Uterus (tissue), 4 donors: ENCODE measurements at places on chromosomes 12 and 14. TPM values are rescaled to one million over a fixed set of nuclear protein-coding genes. Genes with fewer than 3 reads are reported as not detected.

Gene PTHLH
- not detected for total RNA-seq

GRCh38 chr14:95833429-95833828 lies 43.2 kb upstream of the TUNAR start:
- no peaks in the 10 kb centered on the region for H3K36me3 ChIP-seq
- H3K4me1 ChIP-seq = no peaks in the 10 kb centered on the region
- H3K27me3 ChIP-seq = no peaks in the 10 kb centered on the region
- H3K4me3 ChIP-seq = no peak overlapping the region
- DNase-seq = no peak

DNA sequence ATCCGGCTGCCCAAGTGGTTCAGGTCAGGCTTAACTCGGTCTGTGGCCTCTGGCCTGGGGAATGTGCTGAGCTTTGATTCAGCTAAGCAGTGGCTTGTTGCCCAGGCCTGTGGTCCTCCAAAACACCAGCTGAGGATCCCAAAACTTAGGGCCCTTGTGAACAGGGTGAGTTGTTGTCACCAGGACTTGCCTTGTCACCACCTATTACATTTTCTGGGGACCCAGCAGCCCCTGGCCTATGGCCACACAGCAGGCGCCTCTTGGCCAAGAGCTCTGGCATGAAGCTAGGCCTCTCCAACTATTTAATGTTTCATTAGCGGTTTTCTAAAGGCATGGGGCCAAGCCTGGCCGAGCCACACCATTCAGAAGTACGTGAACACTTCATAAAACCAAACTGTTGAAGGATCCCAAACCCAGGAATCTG lies 343.7 kb downstream of the CACNA1C start:
- no peaks in the 10 kb centered on the region for H3K27me3 ChIP-seq
- H3K4me1 ChIP-seq = peaks cover 15% of the 10 kb centered on the region
- peak; percentile 64 for DNase-seq
- H3K4me3 ChIP-seq = no peak overlapping the region
- peak overlapping the region; percentile 62 for H3K27ac ChIP-seq

GRCh38 chr14:96756745-96757144 lies 40.4 kb upstream of the VRK1 start:
- no peak overlapping the region for H3K27ac ChIP-seq
- H3K4me1 ChIP-seq = no peaks in the 10 kb centered on the region
- H3K4me3 ChIP-seq = no peak overlapping the region
- no peak for DNase-seq

Gene ACOT6
- not detected for total RNA-seq

DNA sequence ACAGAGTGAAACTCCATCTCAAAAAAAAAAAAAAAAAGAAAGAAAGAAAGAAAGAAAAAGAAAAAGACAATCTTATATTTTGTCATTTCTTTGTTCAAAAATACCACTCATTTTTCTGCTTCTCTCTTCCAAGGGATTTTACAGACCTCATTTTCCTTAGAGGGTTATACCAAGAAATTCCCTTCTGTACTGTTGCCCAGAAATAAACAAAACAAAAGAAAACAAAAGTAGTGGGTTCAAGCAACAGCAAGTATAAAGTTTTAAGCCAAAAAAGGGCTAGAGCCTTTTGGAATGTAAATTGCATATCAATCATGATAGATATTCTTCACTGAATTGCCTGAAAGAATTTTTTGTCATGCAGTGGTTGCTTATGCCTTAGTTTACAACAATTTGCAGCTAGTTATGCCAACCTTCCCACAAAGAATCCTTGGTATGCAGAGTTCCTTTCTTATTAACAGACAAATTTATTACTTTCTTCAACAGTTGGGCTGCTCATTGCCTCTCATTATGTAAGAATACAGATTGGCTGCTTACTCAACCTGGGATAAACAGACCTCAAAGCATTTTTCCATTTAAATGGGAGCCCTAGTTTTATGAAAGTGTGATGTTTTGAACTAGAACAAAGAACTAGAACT lies 129.1 kb upstream of the PPFIA2 start:
- H3K4me3 ChIP-seq = no peak overlapping the region
- H3K4me1 ChIP-seq = no peaks in the 10 kb centered on the region
- H3K27me3 ChIP-seq = no peaks in the 10 kb centered on the region

Gene TAS2R14
- 9.6 TPM for total RNA-seq

Gene SERPINA12
- total RNA-seq = not detected

DNA sequence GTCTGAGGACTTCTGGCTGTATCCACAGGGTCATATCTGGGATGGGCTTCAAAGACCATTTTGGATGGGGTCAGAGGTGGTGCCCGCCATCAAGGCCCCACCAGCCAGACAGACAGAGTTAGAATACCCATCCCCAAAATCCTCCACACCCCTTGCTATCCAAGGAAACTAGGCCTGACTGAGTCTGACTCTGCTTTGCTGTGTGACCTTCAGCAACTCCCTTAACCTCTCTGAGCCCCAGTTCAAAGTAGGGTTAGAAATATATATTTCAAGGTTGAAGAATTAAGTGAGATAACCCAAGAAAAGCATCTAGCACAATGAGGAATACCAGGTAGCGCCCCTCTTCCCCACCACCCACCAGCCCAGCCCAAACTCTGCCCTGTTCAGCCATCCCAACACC lies 20.3 kb downstream of the BCL11B start:
- no peak for DNase-seq
- peaks cover 16% of the 10 kb centered on the region for H3K27me3 ChIP-seq
- no peaks in the 10 kb centered on the region for H3K36me3 ChIP-seq
- H3K4me3 ChIP-seq = no peak overlapping the region

- DNase-seq = no peak
- no peaks in the 10 kb centered on the region for H3K4me1 ChIP-seq
- no peak overlapping the region for H3K27ac ChIP-seq
- no peaks in the 10 kb centered on the region for H3K36me3 ChIP-seq
- H3K27me3 ChIP-seq = no peaks in the 10 kb centered on the region
- no peak overlapping the region for H3K4me3 ChIP-seq
These were observed 11.6 kb downstream of the HVCN1 start for GRCh38 chr12:110677206-110677911.

GRCh38 chr14:62303437-62303836 lies 541.2 kb downstream of the SNAPC1 start:
- no peaks in the 10 kb centered on the region for H3K36me3 ChIP-seq
- no peak for DNase-seq

GRCh38 chr12:103879048-103879692 lies 38.1 kb upstream of the NT5DC3 start:
- H3K27me3 ChIP-seq = no peaks in the 10 kb centered on the region
- H3K27ac ChIP-seq = no peak overlapping the region
- no peaks in the 10 kb centered on the region for H3K4me1 ChIP-seq
- no peak for DNase-seq

DNA sequence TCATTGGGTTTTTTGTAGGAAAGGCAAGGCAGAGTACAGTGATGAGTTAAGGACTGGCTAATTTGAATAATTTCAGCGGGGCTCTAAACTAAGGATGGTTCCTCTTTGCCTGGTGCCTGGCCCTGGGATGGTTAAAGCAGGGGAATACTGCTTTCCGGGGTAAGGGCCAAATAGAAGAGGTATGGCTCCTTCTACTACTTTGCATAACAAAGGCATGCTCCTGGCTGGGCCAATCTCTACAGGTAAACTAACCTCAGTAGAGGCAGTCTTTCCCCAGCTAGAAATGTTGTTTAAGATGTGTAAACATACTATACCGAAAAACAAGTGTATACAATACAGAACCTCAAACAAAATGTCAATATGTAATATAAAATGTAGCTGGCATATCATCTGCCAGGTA lies 1239.0 kb downstream of the SLC16A7 start:
- no peaks in the 10 kb centered on the region for H3K4me1 ChIP-seq
- no peak overlapping the region for H3K27ac ChIP-seq
- H3K27me3 ChIP-seq = no peaks in the 10 kb centered on the region
- no peak for DNase-seq

DNA sequence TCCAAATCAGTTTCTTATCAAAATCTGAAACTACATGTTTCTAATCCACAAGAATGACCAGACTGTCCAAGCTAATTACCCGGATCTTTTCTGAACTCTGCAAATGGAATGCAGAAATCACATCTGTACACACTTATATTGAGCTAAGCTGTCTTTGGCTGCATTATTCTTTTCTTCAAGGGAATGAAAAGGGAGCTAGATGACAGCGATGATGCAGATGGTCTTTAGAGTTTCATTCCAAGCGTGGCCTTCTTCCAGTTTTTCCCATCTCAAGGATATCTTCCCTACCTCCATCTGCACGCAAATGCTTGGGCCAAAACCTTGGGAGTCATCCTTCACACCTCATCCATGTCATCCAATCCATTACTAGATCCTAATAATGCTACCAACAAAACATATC lies 12.6 kb downstream of the KCNH5 start:
- no peaks in the 10 kb centered on the region for H3K27me3 ChIP-seq
- no peak overlapping the region for H3K4me3 ChIP-seq
- no peak for DNase-seq
- no peaks in the 10 kb centered on the region for H3K36me3 ChIP-seq

DNA sequence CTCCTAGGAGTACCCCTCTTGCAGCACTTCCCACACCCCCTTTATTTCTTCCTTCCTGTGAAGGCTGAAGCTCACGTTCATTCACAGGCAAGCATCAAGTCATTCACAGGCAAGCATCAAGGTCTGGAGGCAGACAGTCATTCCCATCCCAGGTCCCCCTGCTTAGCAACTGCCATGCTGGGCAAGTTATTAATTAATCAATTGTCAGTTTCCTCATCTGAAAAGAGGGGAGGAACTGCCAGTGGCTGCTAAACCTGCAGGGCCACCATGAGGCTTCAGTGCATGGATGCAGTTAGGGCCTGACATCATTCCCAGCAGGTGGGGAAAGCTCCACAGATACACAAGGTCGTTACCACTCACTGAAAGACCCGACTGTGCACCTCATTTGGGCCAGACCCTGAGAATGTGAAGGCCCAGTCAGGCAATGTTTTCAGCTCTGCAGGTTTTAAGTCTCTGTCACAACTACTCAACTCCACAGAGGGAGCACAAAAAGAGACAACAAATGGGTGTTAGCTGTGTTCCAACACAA lies 85.0 kb upstream of the GPR68 start:
- DNase-seq = no peak
- H3K36me3 ChIP-seq = no peaks in the 10 kb centered on the region
- peaks cover 2% of the 10 kb centered on the region for H3K4me1 ChIP-seq

- no peak for DNase-seq
- H3K4me1 ChIP-seq = peaks cover 7% of the 10 kb centered on the region
- no peak overlapping the region for H3K4me3 ChIP-seq
- H3K27me3 ChIP-seq = no peaks in the 10 kb centered on the region
- peak overlapping the region; percentile 13 for H3K27ac ChIP-seq
These were observed 5.4 kb downstream of the FOXJ2 start for GRCh38 chr12:8037947-8038346.

GRCh38 chr14:74290415-74290814 lies 12.3 kb downstream of the ABCD4 start:
- H3K27ac ChIP-seq = no peak overlapping the region
- no peaks in the 10 kb centered on the region for H3K36me3 ChIP-seq
- H3K4me3 ChIP-seq = no peak overlapping the region
- no peak for DNase-seq
- H3K27me3 ChIP-seq = no peaks in the 10 kb centered on the region

DNA sequence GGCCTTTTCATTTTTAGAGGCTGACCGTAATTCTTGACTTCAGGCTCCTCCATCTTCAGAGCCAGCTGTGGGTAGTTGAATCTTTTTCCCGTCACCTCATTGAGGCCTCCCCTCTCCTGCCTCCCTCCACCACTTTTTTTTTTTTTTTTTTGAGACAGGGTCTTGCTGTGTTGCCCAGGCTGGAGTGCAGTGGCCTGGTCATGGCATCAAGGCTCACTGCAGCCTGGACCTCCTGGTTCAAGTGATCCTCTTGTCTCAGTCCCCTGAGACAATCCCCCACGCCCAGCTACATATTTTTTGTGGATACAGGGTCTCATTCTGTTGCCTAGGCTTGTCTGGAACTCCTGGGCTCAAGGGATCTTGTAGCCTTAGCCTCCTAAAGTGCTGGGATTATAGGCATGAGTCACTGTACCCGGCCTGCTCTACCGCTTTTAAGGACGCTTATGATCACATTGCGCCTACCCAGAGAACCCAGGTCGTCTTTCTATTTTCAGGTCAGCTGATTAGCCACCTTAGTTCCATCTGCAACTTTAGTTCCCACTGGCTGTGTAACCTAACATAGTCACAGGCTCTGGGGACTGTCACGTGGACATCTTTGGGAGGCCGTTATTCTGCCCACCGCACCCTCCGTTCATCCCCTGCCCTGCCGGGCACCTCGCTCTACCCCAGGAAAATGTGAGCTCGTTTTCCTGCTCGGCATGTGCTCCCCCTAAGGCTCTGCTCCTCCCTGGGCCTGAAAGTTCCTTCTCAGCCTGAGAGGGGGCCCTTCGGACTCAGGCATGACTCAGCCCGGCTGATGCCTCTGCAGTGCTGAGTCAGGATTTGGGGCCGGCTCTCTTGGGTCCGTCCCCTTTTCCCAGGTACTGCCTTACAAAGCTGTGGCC lies 13.4 kb downstream of the TNFAIP2 start:
- H3K36me3 ChIP-seq = no peaks in the 10 kb centered on the region
- no peak overlapping the region for H3K4me3 ChIP-seq
- DNase-seq = peak; percentile 63
- peak overlapping the region; percentile 72 for H3K27ac ChIP-seq
- H3K4me1 ChIP-seq = no peaks in the 10 kb centered on the region
- H3K27me3 ChIP-seq = no peaks in the 10 kb centered on the region

DNA sequence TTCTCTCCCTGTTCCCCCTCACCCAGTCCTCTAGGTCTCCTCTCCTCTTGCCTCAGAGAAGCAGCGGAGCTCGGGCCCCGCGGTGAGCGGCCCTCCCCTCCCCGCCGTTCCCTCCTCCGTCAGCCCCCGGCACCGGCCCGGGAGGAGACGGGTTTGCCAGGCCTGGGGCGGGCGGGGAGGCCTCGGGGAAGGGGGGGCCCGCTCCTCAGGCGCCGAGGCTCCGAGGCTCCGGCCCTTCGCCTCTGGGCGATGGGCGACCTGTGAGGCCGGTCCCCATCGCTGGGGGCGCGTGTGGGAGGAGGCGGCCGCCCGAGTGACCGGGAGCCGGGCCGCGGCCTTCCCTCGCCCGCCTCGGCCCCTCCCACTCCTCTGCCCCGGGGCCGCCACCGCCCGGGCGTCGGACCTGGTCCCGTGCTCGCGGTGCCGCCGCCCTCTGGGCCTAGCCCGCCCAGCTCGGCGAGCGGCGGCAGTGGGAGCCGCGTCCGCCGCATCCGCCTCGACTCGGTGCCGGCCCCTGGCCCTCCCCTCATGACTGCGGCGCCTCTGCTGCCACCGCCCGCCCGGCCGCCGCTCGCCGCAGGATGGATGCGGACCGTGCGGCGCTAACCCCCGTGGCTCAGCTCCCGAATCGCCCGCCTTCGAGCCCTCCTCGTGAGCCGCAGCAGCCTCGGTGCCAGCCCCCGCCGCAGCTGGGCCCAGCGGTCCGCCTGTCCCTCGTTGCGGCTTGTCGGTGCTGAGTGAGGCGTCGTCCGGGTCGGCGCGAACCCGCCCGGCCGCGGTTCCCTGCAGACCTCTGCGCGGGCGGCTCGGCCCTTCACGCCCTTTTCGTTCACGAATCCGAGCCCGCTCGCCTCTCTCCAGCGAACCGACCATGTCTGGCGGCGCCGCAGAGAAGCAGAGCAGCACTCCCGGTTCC lies 574 bp downstream of the WNK1 start:
- peak overlapping the region; percentile 72 for H3K4me3 ChIP-seq
- no peaks in the 10 kb centered on the region for H3K27me3 ChIP-seq
- H3K27ac ChIP-seq = peak overlapping the region; percentile 99
- no peak for DNase-seq

- no peak overlapping the region for H3K4me3 ChIP-seq
- H3K27ac ChIP-seq = peak overlapping the region; percentile 84
- H3K36me3 ChIP-seq = no peaks in the 10 kb centered on the region
- DNase-seq = peak; percentile 65
- peaks cover 15% of the 10 kb centered on the region for H3K4me1 ChIP-seq
These were observed 87.8 kb upstream of the NCOR2 start for GRCh38 chr12:124655048-124655697.

Gene NPAS3
- 3.5 TPM for total RNA-seq

- H3K27ac ChIP-seq = no peak overlapping the region
- H3K4me3 ChIP-seq = no peak overlapping the region
- H3K27me3 ChIP-seq = no peaks in the 10 kb centered on the region
- no peak for DNase-seq
- no peaks in the 10 kb centered on the region for H3K36me3 ChIP-seq
These were observed 769.4 kb upstream of the USP15 start for GRCh38 chr12:61490526-61491498.
